ENCODE measurements at places on chromosomes 1 and 21.
A peak's percentile ranks its signal among the peaks of the same experiment; 100 is the strongest.

DNA sequence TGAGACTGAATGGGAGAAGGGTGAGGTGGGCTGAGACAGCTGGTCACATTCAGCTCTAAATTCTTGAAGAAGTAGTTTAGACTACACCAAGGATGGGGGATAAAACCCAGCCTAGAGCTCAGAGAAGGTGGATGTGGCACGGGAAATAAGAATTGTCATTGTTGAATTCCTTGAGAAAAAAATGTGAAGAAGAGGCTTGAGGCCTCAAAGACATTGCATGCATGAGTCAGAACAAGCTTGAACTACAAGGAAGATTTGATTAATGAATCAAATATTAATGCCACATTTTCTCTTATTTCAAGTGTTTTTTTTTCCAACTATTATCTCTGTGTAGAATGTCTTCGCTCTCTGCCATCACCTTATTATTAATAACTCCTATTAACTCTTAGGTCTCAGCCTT lies 58.9 kb downstream of the MAP3K7CL start:
- no peak for DNase-seq

DNA sequence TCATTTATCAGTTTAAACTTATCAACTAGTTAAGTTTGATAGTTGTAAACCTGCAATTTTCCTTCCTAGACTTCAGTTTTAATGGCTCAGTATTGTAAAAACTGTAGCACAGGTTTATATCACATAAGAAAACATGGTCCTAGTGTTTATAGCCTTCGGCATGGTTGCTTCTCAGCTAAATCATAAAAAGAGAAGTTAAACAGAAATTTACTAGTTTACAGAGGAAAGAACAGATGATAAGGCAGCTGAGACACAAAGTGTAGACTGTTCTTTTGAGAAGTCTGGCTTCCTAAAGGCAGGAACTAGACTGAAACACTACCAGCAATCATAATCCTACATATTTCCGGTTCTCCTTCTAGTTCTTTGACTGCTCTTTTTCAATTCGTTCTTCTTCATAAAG lies 39.8 kb downstream of the WNT2B start:
- DNase-seq, result no peak

GRCh38 chr1:203722909-203723308 lies 42.1 kb upstream of the LAX1 start:
- DNase-seq, result no peak

- peak; percentile 2 for DNase-seq
Observed at GRCh38 chr21:39037807-39038405, 145.3 kb downstream of the PSMG1 start.

- no peak for DNase-seq
Observed at GRCh38 chr1:215551806-215552205, 15.3 kb upstream of the KCTD3 start.

Measured in activated CD4-positive, alpha-beta T cell treated with anti-CD3 and anti-CD28 coated beads, Interleukin-2, amount 50 U/mL, for 48 hours (primary cell).